ENCODE measurements at places on chromosomes 6 and 20.

DNA sequence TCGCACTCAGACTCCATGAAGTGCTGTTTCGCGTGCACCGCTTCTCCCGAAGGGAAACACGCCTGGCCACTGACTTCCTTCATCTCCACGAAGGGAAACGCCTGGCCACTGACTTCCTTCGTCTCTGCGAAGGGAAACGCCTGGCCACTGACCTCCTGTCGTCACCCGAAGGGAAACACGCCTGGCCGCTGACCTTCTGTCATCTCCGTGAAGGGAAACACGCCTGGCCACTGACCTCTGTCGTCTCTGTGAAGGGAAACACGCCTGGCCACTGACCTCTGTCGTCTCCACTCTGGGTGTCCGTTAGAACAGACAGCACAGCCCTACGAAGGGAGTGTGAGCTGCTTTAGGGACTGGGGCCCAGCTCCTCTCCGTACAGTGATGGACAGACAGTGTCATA, 17.1 kb upstream of the ADRM1 start:
- H3K27ac ChIP-seq: no peak overlapping the region
- no peaks in the 10 kb centered on the region for H3K4me1 ChIP-seq
- H3K36me3 ChIP-seq: peaks cover 58% of the 10 kb centered on the region
- no peaks in the 10 kb centered on the region for H3K27me3 ChIP-seq
- DNase-seq: no peak
- H3K4me3 ChIP-seq: no peak overlapping the region

- no peak overlapping the region for H3K4me3 ChIP-seq
- H3K4me1 ChIP-seq: peaks cover 20% of the 10 kb centered on the region
- no peak overlapping the region for H3K27ac ChIP-seq
- H3K36me3 ChIP-seq: peaks cover 33% of the 10 kb centered on the region
- DNase-seq: no peak
Observed at GRCh38 chr6:11330413-11330760, 97.9 kb upstream of the NEDD9 start.

DNA sequence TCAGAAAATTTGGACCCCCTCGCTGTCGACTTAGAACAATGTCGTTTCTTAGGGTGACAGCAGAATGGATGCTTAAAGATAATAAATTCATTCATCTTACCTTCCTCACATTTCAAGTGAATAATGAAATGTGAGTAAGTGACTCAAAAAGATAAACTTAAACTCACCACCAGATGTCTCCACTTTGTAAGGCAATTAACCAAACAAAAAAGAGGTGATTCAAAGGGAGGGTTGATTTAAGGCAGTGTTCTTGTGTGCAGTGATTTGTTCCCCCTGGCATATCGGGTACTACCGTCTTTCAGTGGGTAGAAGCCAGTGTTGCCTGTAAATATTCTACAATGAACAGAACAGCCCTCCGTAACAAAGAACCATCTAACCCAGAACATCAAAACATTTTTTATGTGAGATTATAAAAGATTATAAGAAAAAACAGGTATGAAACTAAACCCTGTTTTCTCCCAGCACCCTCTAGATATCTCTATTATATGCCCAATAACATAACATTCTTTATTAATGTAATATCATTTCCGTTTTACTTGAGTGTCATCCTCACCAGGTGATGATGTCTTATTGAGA, 589.7 kb downstream of the CBLN4 start:
- H3K27ac ChIP-seq: no peak overlapping the region
- no peak overlapping the region for H3K4me3 ChIP-seq
- H3K4me1 ChIP-seq: no peaks in the 10 kb centered on the region

- no peak for DNase-seq
- H3K27ac ChIP-seq: no peak overlapping the region
- H3K36me3 ChIP-seq: peaks cover 2% of the 10 kb centered on the region
- peaks cover 19% of the 10 kb centered on the region for H3K4me1 ChIP-seq
- H3K27me3 ChIP-seq: no peaks in the 10 kb centered on the region
Observed at GRCh38 chr6:52568320-52568719, 8.5 kb downstream of the TRAM2 start.

GRCh38 chr6:34295721-34296120, 46.9 kb upstream of the SMIM29 start:
- no peak overlapping the region for H3K27ac ChIP-seq
- H3K4me1 ChIP-seq: peaks cover 4% of the 10 kb centered on the region
- H3K27me3 ChIP-seq: no peaks in the 10 kb centered on the region
- peaks cover 30% of the 10 kb centered on the region for H3K36me3 ChIP-seq
- H3K4me3 ChIP-seq: no peak overlapping the region

All from CD4-positive, alpha-beta T cell (primary cell).